ENCODE measurements at places on chromosomes 1 and 21.

DNA sequence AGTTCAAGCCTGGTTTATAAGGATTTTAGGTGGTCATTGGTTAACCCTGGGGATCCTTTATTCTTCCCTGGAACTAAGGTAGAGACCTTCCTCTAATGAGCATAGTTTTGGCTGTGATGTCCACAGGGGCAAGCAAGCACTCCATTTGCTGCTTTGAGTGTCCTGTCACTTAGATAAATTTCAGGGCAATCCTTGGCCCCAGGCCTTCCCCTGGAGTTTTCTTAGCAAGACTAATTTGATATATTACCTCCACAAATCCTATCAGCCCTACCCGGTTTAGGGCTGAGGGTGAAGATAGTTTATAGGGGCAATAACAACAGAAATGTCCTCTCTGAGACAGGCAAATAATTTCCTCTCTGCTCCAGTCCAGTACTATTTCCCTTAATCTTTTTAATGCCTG lies 166.6 kb downstream of the CYYR1 start:
- no peak for DNase-seq

GRCh38 chr1:234435620-234436019 lies 43.4 kb downstream of the TARBP1 start:
- no peak for DNase-seq

GRCh38 chr1:110504226-110504625 lies 14.7 kb downstream of the KCNA10 start:
- no peak for DNase-seq

GRCh38 chr1:161763522-161764098 lies 2.5 kb upstream of the ATF6 start:
- DNase-seq, result no peak

DNA sequence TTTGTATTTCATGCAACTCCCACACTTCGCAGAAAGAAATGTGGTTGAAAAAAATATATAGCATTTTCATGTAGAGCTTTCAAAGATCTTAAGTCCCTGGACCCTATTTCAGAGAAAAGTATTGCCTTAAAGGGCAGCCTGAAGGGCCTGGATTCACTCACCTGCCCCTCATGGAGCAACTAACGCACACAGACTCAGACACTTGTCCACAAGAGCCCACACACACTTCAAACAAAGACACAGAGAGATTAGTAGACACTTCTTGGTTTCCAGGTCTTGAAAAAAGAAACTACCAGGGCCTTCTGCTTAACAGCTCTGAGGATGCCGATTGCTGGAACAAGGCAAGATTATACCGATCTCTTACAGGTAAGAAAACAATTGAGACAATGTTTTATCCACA lies 122.2 kb downstream of the ZBTB18 start:
- no peak for DNase-seq

- no peak for DNase-seq
Measured at GRCh38 chr1:13908128-13908527, 208.1 kb downstream of the PRDM2 start.

DNA sequence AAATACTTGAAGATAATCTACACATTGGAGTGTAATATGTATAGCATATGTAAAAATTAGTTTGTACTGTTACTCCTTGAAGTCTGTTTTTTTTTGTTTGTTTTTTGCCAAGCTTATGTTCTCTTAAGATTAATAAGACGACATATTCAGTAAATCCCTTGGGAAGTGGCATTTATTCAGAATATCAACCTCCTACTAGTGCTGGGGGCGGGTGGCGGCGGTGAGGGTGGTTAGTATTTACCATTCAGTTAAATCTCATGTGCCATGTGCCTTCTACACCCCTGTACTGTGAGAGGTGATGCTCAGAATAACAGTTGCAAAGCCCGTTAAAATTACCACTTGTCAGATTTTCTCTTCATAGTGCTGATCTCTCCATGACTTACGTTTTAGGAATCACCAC lies 3.0 kb downstream of the BACH1 start:
- DNase-seq, result no peak

- no peak for DNase-seq
Measured at GRCh38 chr1:33867684-33868083, 3.8 kb downstream of the HMGB4 start.

- DNase-seq, result no peak
Measured at GRCh38 chr1:13784971-13785370, 85.0 kb downstream of the PRDM2 start.

DNA sequence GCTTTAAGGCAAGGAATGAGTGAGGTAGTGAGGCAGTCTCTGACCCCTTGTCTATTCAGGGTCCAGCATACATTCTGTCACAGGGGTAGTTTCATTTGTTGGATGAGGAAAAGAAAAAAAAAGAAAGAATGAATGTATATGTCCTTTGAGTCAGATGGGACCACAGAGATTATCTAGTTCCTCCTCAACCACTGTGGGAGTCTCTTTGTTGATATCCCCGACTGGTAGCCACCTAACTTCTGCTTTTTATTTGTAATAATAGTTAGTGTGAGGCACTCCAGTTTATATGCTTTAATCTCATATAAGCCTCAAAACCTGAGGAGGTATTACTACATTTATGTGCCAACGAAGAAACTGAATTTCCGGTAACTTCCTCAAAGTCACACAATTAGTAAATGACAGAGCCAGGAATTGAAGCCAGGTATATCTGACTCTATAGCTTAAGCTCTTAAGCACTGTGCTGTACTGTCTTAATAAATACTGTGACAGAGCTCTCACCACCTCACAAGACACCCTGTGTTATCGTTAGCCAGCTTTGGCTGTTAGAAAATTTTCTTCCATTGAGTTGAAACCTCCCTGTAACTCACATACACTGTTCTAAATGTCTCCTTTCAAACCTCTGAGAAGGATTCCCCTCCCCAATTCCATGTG lies 82.2 kb downstream of the MDM4 start:
- no peak for DNase-seq

DNA sequence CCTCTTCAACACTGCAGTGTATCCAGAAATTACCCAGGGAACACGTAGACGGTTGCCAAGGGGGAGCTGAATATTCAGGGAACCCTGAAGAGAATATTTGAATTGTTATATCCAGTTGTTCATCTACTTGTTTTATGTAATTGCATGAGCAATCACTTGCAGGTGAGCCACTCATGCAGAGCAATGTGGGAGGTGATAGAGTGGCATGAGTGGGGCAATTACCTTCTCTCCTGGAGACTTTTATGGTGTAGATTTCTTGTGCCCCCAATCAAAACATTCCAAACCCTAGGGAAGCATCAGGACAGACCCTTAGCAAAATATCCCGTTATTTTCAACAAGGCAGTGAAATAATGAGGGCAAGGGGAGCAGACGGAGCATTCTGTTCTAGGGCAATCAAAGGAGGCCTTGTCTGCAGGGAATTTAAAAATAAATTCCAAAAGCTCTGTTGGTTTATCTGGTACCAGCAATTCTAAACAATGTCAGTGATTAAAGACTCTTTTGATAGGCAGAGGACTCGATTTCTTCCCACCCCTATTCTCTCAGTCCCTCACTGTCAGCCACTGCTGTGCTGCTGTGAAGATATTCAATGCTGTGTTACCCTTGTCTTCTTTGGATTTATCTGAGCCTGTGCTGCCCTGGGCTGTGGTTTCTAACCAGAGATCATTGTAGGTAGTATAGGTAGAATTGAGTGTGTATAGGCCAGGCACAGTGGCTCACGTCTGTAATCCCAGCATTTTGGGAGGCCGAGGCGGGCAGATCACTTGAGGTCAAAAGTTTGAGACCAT lies 180.2 kb upstream of the MAP1LC3C start:
- DNase-seq, result no peak

- DNase-seq, result no peak
Measured at GRCh38 chr21:41929248-41929647, 24.6 kb downstream of the C2CD2 start.

GRCh38 chr1:167987174-167987573 lies 50.3 kb upstream of the MPC2 start:
- no peak for DNase-seq

GRCh38 chr1:221150996-221151395 lies 271.8 kb downstream of the HLX start:
- no peak for DNase-seq

GRCh38 chr21:46554431-46555224 lies 50.3 kb downstream of the S100B start:
- no peak for DNase-seq

DNA sequence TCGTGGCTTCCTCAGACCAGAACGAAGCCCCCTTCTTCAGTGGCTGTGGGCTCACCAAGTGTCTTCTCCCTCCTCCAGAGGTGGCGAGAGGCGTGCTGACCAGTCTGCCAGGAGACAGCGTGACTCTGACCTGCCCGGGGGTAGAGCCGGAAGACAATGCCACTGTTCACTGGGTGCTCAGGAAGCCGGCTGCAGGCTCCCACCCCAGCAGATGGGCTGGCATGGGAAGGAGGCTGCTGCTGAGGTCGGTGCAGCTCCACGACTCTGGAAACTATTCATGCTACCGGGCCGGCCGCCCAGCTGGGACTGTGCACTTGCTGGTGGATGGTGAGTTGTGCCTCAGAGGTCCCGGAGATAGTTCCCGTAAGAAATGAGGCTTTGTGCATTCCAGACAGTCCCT lies 24.0 kb downstream of the IL6R start:
- no peak for DNase-seq

DNA sequence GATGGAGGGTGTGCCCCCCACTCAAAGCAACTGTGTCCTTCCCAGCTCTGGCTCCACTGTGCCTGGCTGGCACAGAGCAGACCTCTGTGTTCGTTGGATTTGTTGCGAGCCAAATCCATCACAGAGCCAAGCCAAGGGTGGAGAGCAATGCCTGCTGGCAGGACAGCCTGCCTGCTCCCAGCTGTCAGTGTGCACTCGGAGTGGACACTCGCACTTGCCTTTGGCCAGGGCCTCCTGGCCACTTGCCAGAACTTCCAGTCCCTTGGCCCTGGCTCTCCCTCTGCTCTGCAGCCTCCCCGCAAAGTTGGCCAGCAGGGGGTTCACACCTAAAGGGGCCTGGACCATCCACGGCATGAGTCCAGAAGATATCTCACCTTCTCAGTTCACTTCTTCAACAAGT lies 16.4 kb downstream of the HEYL start:
- no peak for DNase-seq

- DNase-seq, result no peak
Measured at GRCh38 chr1:28123461-28123961, 35.1 kb upstream of the EYA3 start.

DNA sequence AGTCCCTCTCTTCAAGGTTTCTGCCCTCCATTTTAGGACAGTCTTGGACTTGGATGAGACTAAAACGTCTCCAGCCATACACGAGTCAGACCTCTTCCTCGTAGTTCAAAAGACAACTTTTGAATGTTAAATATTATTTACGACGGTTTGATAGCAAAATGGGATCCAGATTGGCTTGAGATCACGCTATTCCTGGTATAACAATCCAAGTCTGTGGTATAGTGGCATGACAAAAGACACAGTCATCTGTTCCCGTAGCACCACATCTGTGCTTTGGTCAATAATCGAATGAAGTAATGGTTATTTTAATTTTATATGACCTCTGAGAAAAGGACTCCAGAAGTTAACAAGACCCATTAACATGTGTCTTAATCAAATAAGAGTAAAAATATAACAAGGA lies 7.0 kb downstream of the PCP4 start:
- no peak for DNase-seq

DNA sequence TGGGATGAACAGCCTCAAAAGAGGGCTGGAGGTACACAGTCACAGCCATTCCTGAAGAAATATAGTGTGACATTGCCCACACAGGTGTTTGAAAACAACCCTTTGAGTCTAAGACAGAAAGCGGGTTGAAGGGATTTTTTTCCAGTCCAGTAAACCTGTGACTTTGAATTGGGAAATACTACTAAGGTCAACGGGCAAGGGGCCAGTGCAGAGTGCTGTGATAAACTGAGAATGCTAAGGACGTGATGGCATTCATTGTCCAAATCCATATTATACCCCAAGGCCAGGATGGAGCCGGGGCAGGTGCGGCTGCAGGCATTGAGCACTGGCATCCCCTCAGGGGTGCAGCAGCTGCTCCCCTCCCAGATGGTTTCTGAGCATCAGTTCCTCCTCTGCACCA lies 36.6 kb downstream of the KIAA0040 start:
- DNase-seq, result no peak

DNA sequence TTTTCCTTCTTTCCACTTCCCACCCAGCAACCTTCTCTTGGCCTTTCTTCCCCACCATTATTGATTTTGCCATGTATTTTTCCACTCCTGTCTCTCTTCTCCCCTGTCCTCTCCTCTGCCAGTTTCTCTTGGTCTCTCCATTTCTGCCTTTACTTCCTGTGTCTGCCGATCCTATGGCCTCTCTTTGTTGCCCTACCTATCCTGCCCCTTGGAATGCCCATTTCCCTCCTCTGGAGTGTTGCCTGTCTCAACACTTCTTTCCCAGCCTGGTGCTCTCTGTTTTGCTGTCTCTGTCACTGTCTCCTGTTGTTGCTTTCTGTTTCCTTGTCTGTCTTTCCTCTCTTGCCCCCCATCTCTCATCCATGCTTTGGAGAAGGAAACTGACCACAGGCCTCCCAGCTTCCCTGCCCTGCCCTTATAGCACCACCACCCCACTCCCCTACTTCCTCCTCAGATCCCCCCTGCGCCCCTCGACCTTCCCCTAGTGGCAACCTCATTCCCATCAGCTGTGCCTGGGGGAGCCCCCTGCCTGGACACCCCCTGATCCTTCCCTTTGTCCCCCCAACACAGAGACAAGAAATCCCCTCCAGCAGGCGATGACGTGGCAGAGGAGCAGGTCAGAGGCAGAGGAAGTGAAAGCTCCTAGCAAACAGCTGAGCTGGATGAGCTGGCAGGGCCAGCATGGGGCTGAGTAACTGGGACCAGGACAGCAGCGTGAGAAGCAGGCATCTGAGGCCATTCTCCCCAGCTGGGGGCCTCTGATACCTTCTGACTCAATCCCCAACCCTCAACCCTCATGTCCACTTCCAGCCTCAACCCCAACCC lies 6.6 kb upstream of the ETV3L start:
- DNase-seq, result peak; percentile 24

- DNase-seq, result no peak
Measured at GRCh38 chr1:36835017-36835695, 199.2 kb downstream of the GRIK3 start.

GRCh38 chr1:40858856-40859416 lies 3.2 kb downstream of the CITED4 start:
- no peak for DNase-seq

- DNase-seq, result no peak
Measured at GRCh38 chr1:211603713-211604112, 24.8 kb upstream of the SLC30A1 start.

DNA sequence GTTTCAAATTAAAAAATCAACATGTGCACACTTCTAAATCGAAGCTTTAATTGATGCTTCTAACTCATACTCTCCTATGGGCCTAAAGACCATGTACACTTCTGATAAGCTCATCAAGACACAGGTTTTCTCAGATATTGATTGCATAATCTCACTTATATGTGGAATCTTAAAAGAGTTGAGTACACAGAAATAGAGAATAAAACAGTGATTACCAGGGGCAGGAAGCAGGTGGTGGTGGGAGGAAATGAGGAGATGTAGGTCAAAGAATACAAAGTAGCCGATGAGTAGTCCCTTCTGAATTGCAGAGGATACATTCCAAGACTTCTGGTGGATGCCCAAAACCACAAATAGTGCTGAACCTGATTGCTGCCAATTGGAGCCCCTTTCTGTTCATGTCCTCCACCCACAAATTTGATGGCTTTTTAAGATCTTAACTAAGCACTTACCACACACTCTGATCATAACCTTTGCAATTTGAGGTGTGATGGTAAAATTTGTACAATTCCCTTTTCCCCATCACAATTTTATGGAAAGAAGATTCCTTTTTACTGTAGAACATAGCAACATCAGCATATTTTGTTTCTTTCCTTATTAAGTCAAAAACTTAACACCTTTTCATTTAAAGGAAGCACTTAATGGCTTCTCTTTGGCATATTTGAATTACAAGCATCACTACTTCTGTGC lies 3.3 kb upstream of the CD1B start:
- no peak for DNase-seq

Data from ascending aorta (tissue), 2 donors.